Mucosa of descending colon (tissue), 3 donors: ENCODE measurements at places on chromosomes 13 and 19. TPM values are rescaled to one million over a fixed set of nuclear protein-coding genes. Genes with fewer than 3 reads are reported as not detected.

DNA sequence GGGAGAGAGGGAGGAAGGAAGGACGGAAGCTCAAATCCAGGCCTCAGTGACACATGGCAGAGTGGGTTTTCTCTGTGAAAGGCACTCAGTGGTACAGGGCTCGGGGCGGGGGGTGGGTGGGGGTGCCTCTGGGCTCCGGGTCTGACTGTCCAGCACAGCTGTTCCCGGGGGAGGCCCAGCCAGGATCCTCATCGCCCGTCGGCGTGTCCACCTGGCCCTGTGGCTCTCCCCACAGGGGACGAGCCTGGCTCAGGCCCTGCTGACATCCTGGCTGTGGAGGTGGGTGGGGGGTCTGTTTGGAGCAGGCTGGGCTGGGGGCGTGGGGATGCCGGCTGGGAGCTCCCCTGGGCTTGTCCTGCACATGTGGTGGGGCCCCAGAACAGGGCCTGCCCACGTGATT is 18.2 kb upstream of the MATK start:
- no peak for DNase-seq

The EFNA2 gene
- total RNA-seq = 19.0 TPM

The NALCN gene
- total RNA-seq = 1.4 TPM

The VPS36 gene
- total RNA-seq = 44.3 TPM

The GRIK5 gene
- 2.0 TPM for total RNA-seq

DNA sequence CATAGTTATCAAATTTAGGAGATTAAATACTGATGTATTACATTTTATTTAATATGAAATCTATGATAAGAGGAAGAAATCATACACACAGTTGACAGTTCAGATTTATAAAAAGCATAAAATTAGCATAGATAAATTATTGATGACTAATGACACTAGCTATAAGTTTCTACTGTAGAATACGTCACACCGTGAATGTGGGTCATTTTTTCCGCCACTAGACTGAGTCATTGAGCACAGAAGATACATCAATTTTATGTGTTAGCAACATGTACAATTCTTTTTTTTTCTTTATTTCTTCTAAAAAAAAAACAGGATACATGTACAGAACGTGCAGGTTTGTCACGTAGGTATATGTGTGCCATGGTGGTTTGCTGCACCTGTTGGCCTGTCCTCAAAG is 22.2 kb downstream of the AP2S1 start:
- no peak for DNase-seq

The ZNF556 gene
- total RNA-seq = not detected

The SERP2 gene
- total RNA-seq = 5.8 TPM

GRCh38 chr13:81637457-81637856 is 1296.5 kb upstream of the SPRY2 start:
- DNase-seq = no peak

DNA sequence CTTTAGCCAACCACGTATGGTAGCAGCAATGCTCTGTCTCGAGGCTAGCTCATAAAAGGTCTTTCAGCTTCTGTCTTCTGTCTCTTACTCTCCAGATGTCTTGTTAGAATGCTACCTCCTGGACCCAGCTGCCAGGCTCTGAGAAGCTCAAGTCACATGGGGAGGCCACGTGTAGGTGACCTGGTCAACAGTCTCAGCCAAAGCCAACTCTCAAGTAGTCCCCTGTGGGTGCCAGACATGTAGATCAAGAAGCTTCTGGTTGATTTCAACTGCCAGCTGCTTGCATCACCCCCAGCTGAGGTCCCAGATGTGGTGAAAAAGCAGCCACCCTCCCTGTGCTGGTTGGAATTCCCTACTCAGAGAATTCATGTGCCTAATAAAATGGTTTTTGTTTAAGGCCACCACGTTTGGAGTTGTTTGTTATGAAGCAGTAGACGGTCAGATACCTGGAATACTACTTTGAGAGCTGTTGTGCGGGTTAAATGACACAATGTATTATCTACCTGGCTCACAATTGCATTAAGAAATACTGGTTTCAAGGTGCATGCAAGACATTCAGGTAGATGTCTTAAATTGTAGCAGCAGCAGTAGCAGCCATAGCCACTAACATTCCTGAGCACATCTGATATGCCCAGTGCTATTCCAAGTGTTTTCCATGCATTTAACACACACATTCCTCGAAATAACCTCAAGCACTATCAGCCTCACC is 131.0 kb upstream of the RFC3 start:
- no peak for DNase-seq

- DNase-seq = no peak
Observed at GRCh38 chr13:40933508-40934204, 85.5 kb downstream of the ELF1 start.

The ADGRE2 gene
- total RNA-seq = 4.2 TPM

The KCNRG gene
- 1.2 TPM for total RNA-seq

DNA sequence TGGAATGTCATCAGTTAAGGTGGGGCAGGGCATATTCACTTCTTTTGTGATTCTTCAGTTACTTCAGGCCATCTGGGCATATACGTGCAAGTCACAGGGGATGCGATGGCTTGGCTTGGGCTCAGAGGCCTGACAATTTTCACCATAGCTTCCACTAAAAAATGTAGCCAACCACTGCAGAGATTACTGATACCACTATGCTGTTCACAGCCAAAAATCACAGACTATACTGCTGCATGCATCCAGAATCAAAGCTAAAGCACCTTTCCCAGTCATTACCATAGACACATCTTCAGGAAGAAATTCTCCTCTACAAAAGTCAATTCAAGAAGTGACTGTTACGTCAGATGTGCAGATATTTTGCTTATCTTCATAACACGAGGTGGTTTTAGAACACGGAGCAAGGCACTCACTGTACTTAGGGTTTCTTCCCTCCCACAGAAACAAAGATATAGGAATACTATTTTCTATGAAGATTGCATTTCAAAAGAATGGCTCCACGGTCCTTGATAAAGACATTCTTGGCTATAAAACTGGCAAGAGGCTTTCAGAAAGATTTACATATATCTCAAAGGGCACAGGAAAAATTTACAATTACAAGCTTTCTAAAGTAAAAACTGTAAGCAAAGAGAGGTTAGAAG is 1556.6 kb upstream of the PRR20A start:
- no peak for DNase-seq

DNA sequence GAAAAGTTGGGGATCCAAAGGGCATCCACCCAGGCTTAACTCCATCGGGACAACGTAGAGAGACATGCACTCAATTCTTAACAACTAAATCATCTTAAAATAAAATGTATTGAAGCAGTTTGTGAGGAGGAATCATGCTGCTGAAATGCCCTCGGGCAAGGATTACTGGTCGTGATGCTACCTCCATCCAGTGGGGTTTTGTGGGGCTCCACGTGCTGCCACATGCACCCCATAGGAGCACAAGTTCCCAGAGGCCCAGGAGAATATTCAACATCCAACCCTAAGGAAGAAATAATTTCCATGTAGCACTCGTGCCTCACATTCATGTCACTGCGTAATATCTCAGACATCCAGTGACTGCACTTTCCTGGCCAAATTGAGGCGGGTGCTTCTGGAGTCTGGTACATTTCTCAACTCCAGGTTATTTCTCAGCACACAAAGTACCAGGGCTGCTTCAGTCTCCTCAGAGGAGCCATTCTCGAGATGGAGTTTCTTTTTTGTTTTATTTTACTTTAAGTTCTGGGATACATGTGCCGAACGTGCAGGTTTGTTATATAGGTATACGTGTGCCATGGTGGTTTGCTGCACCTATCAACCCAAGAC is 429.8 kb downstream of the FOXO1 start:
- DNase-seq = no peak

The DNAAF3 gene
- 0.69 TPM for total RNA-seq

The APBA3 gene
- total RNA-seq = 18.9 TPM

- no peak for DNase-seq
Observed at GRCh38 chr13:109426690-109426990, 359.7 kb downstream of the IRS2 start.

The NCAN gene
- not detected for total RNA-seq

- no peak for DNase-seq
Observed at GRCh38 chr13:94327318-94327717, 152.2 kb downstream of the DCT start.

The ZFP28 gene
- 1.6 TPM for total RNA-seq

DNA sequence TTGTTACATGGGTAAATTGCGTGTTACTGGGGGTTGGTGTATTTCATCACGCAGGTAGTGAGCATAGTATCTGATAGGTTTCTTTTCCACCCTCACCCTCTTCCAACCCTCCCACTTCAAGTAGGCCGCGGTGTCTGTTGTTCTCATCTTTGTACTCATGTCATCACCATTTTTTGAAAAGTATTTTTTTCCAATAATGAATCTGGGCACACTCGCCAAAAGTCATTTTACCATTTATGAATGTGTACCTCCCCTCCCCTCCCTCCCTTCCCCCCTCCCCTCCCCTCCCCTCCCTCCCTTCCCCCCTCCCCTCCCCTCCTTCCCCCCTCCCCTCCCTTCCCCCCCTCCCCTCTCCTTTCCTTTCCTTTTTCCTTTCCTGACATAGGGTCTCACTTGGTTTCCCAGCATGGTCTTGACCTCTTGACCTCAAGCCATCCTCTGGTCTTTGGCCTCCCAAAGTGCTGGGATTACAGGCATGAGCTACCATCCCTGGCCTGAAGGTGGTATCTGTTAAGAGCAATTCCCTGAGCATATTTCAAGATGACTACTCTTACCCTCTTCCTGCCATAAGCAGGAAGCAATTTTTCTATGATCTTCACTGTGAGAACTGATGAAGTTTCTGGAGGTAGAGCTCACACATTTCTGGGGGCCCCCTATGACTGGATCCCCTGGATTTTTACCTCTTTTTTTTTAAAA is 15.7 kb downstream of the ZNF627 start:
- no peak for DNase-seq

DNA sequence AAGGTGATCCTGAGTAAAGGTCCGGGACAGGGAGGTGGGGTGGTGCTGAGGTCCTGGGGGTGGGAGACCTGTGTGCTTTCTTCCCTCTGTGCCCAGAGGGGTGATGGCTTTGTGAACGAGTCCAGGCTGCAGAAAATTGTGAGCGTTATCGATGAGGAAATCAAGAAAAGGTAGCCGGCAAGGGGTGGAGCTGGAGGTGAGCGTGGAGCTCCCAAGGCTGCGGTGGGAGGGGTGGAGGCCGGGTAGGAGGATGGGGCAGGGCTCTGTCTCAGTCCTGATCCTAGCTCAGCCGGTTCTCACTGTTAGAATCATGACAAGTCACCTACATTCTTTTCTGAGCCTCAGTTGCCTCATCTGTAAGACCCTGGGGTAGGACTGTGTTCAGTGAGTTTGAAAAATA is 4.0 kb downstream of the SELENOV start:
- DNase-seq = no peak

DNA sequence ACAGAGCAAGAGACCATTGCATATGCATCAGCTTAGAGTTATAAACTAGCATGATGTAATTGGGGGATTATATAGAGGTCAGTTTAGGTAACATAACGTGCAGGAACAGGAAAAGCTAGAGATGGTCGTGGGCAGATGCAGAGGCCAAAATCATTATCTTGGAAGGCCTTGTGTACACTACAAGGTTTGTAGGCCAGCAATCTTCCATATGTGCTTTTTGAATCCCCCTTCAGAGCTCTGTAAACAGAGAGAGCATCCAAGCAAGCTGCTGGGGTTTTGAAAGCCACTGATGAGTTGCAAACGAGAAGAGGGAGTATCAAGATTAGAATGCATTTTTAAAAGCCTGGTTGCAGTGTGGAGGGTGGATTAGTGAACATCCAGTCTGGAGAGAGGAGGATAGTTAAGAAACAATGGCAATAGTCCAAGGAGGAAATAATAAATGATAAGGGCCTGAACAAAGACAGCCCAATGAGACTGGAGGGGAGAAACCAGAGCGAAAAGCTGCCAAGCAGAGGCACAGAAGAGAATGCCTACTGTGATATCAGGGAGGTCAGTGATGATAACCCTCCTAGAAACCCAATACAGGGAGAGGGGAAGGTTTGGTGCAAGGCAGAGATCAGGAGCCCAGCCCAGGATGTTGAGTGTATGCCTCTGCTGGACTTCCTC is 109.6 kb downstream of the ZAR1L start:
- DNase-seq = no peak

- DNase-seq = no peak
Observed at GRCh38 chr13:47499358-47500150, 501.5 kb downstream of the SUCLA2 start.

DNA sequence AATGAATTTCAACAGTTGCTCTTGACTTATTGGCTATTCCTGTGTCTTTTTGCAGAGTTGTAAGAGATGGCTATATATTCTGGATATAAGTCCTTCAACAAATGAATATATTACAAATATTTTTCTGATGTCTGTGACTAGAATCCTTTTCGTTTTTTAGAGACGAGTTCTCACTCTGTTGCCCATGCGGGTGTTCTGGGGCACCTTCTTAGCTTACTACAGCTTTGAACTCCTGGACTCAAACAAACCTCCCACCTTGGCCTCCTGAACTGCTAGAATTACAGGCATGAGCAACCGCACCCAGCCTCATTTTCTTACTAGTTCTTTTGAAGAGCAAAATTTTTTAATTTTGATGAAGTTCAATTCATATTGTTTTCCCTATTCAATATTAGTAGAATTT is 287.8 kb downstream of the LIG4 start:
- DNase-seq = no peak

DNA sequence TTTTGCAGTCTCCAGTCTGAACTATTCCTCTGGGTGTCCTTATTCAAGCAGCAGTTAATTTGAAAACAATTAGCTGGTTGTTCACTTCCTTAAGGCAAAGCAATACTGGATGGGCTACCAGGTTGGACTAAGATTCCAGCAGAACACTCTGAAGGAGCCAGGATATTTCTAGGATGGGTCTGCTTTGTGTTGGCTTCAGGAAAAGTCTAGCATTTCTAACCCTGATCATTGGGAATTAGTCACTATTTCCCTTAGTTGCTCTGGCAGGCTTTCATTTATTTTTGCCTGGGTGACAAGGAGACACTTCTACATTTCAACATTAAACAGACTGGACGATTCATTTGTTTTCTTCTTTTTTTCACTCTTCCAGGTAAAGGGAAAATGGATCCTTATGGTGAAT is 228.4 kb downstream of the ENOX1 start:
- no peak for DNase-seq

DNA sequence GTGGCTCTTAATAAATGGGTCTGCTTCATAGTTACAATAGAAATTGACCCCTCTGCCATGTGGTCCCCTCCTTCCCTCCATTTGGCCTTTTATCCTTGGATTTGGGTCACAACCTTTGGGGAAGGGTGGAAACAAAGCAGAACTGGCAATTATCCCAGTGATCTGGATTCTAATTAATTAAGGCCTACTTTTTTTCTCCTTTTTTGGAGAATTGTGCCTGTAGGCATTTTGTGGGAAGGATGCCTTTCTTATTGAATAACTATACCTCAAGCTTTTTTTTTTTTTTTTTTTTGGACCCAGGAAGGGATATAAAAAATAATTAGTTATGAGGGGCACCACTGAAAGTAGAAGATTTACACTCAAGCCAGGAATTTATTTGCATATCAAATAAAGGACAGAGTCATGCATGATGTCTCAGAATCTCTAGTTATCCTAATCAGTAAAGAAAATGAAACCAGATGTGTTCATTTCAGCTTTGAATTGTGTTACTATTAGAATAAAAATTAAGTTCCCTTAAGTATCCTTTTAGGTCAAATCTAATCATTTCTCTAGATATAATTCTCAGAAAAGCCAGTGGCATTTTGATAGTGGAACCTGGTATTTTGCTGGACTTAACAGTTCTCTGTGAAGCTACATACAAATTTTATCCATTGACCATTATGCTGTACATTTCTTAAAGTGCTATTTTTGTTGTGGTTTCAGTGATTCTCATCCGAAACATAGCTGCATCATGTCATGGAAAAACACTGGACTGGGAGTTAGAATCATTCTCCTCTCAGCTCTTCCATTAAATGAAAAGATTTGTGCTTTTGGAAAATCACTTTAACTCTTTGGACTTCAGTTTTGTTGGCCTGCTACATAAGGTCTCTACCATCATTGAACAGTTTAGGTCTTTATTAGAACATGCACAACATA is 129.3 kb downstream of the KCNRG start:
- no peak for DNase-seq
